ENCODE measurements at places on chromosomes 2 and 18. TPM values are rescaled to one million over a fixed set of nuclear protein-coding genes. Genes with fewer than 3 reads are reported as not detected.

LYG2 gene
- not detected for total RNA-seq

ME2 gene
- 88.2 TPM for total RNA-seq

EFHD1 gene
- total RNA-seq = 26.3 TPM

DNA sequence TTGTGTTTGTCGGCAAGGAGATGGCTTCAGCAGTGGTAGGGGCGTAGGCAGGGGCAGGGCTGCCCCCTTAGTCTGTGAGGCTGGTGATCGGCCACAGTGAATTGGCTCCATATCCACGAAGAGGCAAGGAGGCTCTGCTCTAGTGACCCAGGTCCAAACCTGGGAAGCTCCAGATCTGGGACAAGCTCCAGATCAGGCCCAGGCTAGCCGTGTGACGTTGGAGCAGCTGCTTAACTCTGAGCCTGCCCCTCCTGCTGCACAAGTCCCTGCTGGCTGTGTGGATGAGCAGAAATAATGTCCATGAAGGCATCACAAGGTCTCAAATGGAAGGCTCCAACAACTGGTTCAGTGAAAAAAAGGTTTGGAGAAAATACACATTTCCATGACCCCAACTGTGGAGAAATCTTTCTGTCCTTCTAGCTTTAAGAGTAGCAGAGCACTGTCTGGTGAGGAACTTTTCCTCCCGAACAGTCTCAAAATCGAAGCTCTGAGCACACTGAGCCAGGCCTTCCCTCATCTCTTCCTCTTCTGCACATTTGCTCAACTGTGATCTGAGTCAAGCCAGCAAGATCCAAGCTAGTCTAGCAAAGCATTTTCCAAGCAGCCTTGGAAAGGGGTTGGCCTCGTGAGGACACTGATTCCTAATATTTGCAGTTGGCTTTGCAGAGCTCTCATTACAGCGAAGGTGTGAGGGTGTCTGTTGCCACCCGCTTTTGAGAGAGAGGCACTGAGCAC is 67.0 kb upstream of the TCF7L1 start:
- DNase-seq = no peak

DNA sequence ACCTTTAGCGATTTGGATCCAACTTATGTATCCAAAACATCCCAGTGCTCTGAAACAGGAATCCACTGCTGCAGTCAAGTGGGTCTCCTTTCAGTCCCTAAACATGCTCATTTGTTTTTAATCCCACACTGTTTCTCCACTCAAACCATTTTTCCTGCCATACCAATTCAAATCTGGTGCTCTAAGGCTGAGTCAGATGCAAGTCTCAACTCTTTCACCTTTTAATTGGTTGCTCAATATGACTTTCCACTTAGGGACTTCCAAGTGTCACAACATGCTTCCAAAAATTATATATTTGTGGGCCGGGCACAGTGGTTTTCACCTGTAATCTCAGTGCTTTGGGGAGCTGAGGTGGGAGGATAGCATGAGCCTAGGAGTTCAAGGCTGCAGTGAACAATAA is 113.4 kb upstream of the TANK start:
- no peak for DNase-seq

DNA sequence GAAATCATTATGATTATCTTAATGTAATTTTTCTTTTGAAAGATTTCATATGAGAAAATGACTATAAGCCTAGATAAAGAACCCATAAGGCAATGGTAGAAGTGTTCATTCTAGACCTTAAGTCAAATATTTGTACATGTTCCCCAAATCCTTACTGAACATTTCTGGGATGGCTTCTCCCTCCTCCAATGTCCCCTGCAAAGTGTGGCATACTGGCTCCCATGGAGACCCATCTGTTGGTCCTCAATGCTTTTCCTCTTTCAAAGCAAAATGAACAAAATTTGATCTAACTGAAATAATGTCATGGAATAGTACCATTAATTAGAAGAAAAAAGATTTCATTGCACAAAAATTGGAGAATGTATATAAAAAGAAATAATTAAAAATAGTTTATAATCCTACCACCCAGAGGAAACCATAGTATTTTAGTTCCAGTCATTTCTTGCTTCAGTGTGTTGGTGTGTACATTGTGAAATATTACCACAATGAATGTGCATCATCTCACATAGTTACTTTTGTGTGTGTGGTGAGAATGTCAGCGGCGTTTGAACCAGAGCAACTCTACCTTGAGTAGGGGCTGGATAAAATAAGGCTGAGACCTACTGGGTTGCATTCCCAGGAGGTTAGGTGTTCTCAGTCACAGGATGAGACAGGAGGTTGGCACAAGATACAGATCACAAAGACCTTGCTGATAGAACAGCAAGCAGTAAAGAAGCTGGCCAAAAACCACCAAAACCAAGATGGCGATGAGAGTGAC is 181.3 kb downstream of the UXS1 start:
- no peak for DNase-seq

GRCh38 chr2:140057928-140058327 is 1277.7 kb upstream of the NXPH2 start:
- no peak for DNase-seq
